Mesenteric fat pad (tissue), 1 donor: ENCODE measurements at places on chromosomes 3 and 15. TPM values are rescaled to one million over a fixed set of nuclear protein-coding genes. Genes with fewer than 3 reads are reported as not detected.
A peak's percentile ranks its signal among the peaks of the same experiment; 100 is the strongest.

DNA sequence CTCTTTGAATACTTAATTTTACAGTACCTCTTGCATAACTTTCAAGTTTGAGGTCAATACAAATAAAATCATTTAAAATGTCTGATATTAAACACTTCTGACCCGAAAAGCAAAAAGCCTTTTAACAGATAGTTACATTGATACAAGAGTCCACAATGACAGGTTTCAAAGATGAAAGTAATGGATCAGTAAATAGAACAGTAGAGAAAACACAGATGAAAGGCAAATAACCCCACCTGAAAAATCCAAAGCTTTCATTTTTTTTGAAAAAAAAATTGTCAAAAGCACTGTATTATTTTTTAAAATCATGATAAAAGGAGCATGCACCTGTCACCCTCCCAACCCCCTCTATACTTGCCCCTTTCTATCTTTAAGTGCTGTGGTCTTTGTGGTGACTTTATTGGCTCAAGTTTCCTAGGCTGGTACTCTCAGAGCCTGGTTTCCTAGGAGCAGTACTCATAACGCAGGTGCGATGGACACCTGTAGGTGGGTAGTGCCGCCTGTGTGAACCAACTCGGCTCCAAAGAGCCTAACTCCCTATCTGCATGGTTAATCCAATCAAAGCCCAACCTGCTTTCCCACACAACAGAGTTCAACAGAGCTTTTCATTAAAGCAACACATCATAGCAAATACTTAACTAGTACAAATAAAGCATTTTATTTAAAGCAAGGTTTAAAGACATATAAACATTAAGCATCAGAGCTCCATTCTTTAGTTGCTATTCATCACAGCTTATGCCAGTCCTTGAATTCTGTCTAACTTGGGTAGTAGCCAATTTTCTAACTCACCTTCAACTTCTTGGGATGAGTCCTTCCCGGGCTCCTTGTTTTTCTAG, 32.2 kb downstream of the LIPC start:
- no peak for DNase-seq

DNA sequence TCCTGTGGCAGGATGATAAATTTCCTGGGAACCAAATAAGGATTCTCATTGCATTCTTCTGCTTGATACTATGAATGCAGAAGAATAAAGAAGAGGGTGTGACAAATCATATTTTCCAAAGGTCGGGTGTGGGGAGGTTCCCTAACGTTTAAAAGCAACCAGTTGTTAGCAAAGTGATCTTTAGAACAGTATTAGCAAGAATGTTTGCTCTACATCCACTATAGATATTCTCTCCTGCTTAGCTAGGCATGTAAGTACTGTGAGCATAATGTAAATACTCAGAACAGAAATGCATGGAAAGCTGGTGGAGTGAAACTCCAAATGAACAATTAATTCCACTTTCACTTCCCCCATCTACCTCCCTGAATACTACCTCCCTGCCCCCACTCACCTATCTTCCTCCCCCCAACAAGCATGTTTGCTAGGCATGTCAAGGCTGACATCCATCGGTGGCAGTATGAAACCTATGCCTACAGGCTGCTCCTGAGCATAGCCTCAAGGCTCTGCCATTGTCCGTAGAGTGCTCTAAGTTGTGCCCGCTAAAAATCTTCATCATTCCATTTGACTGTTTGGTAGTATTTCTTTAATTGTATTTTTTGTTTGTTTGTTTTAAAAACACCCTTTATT, 329.7 kb downstream of the TIGIT start:
- no peak for DNase-seq

DNA sequence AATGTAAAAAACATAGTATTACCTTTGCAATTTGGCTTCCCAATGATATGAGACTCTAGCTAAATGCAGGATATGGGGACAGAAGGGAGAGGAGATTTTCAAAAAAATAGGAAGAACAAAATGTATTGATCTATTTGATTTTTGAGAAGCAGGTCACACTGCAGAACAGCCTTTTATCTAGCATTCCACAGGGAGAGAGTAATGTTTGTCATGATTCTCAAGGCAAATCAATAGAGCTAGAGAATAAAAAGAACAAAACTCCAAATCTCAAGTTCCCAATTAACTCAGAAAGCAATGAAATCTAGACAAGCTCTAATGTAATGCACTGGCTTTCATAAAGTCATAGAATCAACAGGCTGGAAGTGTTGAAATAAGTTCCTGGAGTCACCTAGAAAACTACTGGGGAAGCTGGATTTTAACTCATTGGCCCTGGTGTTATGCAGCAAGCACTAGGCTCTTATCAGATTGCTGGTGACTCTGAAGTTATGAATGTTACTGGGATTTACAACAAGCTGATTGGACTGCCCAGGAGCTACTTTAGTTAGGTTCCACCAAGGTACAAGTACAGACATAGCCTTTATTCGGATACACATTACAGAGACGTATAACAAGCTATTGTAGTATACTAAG, 442.8 kb downstream of the FGF12 start:
- no peak for DNase-seq

DNA sequence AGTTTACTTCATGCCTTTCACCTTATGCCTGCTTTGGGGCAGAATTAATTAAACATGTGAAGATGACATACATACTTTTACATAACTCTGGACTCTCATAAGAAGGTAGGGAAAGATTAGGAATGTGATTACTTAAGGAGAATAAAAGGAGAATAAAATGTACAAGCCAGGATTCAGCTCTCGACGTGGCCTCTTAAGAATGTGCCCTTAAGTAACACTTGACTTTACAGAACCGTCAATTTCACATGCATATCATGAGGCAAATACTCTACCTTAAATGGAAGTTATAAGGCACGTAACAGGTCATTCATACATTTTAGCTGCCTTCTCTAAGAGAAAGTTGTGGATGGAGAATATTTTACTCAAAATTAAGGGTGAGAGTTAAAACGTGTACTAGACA, 263.7 kb upstream of the LMCD1 start:
- no peak for DNase-seq

GRCh38 chr3:53819163-53819868, 26.9 kb downstream of the CHDH start:
- peak; percentile 75 for DNase-seq

- DNase-seq: no peak
Observed at GRCh38 chr3:100609305-100609704, at the start of gene ADGRG7. TSS of gene ADGRG7 (plus strand) at chr3:100609601. CDS start at chr3:100609857, 256 bp downstream.

DNA sequence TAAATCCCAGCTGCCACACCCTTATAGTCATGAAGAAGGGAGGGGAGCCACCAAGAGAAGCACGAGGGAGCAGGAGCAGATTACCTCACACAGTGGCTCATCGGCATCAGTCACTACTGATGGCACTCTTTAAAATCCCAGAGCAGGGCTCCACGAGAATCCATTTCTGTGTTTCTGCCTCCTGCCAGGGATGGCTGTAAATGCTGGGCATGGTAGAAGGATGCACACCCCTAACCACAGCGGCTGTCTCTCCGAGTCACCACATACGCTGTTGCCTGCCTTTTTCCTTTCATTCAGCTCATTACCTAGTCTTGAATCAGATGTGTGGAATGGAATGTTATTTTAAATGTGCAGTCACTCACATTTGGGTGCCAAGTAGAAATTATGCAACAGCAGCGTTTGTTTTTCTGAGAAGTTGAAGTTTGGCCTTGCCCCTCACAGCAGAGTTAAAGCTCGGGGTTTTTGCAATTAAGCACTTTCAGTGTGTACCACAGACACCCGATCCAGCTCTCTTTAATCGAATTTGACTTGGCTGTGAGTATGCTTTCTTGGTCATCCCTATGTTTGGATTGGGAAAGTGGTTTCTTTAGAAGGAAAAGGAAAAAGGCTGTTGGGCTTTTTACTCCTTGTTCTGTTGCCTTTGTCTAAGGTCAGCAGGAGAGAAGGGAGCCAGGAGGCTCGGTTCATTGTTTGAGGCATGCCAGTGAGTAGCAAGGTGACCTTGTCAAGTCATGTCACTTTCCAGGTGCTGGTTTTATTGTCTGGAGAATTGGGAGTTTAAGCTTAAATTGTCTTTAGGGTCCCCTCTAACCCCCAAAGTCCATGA, 284.2 kb upstream of the TPM1 start:
- DNase-seq: no peak

DNA sequence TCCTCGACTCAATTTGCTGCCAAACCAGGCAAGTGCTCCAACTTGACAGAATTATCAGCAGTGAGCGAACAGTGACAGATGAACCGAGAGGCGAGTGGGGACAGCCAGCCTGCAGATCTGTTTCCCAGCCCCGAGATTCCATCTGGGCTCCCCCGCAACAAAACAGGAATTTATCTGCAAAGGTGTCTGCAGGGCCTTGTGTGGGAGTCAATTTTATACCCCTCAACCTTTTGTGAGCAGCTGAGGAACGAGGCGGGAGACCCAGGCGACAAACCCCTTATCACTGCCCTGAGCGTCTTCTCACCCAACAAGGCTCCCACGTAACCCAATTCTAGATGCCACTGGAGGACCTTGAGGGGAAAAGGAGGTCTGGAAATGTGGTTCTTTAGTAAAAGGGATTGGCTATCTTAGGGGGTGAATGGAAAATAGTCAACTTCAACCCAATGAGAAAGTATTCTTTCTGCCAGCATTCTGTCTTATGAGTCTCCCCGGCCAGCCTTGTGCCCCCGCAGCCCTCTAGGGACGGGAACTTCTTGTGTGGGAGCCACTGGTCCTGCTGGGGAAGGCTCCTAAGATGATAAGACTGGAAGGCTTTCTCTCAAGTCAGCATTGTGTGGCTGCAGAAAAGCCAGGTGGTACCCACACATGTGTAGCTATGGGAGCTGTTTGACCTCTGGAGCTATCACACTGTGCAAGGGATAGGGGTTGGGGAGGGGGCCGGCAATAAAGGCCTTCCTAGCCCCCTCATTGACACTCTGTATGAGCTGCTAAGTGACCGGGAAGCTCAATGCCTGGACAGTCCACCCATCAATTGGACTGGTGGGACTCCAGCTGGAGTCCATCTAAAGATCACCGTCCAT, 527.9 kb downstream of the SHQ1 start:
- no peak for DNase-seq

DNA sequence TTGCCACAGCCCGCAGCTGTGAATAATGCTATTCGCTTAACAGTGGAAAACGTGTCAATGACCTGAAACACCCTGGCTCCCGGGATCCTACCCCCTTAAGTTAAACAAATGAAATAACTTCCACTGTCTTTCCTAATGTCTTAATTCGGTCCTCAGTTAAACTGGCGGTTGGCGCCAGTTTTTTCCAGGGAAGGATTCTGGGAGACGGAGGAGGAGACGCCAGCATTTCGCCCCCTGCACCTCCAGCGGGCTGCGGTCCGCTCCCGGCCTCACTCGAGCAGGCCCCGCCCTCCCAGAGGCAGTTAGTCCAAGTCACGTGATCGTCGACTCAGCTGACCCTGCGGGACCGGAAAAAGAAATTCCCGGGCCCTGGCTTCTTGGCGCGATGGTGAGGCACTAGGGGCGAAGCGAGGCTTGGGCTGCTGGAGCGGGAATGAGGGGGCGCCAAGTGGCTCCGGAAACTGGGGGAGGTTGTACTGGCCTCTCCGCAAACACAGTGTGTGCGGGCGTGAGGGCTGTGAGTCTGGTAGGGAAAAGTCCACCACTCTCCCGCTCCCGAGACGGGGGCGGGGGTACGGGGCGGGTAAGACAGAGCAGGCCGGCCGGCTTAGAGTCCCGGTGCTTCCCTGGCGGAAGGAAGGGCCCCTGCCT, at the start of gene COMMD4:
COMMD4 (plus strand) TSS at position 359 of the 651 bp plus-strand sequence; CDS start at position 386, 27 bp downstream.
- DNase-seq: peak; percentile 98

- DNase-seq: no peak
Observed at GRCh38 chr15:38638126-38638525, 73.5 kb upstream of the RASGRP1 start.

GRCh38 chr15:35756623-35757022, 210.7 kb upstream of the DPH6 start:
- DNase-seq: no peak

DNA sequence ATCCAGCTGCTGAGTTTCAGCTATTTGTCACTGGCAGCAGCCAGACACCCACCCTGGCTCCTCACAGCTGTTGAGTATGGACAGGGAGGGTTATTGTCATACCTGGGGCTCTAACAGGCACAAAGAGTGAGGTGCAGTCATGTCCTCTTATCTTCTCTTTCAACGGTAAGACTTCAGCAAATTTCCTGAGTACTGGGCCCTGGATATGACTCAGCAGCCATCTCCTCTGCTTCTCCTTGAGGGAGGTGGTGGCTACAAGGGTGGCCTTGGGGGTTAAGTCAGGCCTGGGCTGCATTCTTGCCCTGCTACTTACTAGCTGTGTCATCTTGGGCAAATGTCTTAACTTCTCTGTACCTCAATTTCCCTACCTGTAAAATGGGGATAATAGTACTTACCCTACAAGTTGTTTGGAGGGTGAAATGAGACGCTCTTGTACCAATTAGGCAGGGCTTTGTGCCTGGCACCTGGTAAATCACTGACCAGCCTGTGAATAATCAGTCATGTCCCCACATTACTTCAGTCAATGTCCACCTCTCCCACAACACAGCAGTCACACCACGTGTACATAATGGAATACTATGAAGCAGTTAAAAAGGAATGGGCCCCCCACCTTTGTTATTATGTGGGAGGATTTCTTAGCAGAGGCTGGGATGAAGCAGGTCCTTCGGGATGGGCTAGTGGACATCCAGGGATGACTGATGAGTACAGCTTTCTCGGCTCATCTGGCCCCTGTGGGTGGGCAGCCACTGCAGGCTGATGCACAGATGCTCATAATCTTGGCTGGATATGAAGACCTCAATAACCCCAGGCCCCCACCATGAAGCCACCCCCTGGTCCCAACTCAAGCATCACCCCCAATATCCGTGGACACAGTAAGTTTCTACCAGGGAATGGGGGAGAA, 528.8 kb downstream of the SHQ1 start:
- no peak for DNase-seq

- DNase-seq: no peak
Observed at GRCh38 chr3:50296721-50297383, 2.4 kb downstream of the HYAL3 start.

DNA sequence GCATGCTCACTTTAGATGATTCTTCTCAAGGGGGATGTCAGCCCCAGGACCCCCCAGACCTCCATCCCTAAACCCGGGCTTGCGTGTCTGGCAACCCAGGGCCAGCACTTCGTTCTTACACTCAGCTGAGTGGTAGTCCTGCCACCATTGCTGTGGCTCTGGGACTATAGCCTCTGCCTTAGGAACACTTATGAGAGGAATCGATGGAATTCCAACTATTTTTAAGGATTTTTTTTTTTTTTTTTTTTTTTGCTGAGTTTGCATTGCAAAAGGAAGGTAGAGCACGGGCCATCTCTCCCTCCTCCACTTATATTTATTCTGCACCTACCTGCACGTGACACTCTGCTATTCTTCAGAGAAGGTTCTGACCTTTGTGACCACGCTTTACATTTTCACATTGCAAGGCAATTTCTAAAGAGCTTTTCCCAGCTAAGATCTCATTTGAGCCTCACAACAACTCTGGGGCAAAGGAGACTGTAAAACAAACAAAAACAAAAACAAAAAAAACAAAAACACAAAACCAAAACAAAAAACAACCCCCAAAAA, 113.9 kb downstream of the LPP start:
- no peak for DNase-seq

GRCh38 chr15:40471105-40471807, 472 bp downstream of the CHST14 start:
- DNase-seq: no peak

- DNase-seq: no peak
Observed at GRCh38 chr3:185306847-185307246, 53.0 kb upstream of the EHHADH start.

GPR27 gene
- 1.5 TPM for total RNA-seq

CPLX3 gene
- total RNA-seq: not detected

TM6SF1 gene
- total RNA-seq: 12.4 TPM

THPO gene
- 1.1 TPM for total RNA-seq

VPS39 gene
- total RNA-seq: 57.3 TPM

CGNL1 gene
- 2.4 TPM for total RNA-seq

ALDH1A3 gene
- 194 TPM for total RNA-seq

UQCRC1 gene
- total RNA-seq: 148 TPM

CNTN4 gene
- total RNA-seq: 3.8 TPM

MOBP gene
- not detected for total RNA-seq

C3orf20 gene
- 0.16 TPM for total RNA-seq
